RCC 7860 (cell line): ENCODE measurements at places on chromosomes 2 and 18.

DNA sequence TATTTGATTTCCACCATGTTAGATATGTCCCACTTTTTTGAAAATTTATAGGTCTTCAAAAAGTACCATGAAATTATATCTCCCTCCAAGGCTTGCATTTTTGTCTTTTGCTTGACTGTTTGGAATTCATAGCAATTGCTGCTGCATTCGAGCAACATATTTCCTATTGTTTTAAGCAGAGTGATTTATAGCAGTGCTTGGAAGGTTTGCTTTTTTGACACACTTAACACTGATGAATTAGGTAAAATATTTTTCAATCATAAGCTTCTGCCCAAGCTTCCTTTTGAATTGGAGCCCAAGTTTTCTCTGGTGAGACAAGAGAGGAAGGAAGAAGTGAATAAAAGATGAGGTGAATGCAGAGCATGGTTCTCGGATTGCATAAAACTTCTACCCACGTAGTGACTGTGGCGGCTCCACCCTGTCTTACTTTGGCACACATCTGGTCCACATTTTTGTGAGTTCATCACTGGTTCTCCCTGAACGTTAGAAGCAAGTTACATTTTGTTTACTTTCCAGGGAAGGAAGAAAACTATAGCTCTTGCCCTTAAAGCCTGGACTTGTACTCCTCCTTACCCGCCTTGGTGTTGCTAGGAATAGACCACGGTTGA is 667.0 kb downstream of the TSN start:
- DNase-seq, result no peak

GRCh38 chr18:37649930-37650329 is 84.3 kb upstream of the CELF4 start:
- no peak for DNase-seq

DNA sequence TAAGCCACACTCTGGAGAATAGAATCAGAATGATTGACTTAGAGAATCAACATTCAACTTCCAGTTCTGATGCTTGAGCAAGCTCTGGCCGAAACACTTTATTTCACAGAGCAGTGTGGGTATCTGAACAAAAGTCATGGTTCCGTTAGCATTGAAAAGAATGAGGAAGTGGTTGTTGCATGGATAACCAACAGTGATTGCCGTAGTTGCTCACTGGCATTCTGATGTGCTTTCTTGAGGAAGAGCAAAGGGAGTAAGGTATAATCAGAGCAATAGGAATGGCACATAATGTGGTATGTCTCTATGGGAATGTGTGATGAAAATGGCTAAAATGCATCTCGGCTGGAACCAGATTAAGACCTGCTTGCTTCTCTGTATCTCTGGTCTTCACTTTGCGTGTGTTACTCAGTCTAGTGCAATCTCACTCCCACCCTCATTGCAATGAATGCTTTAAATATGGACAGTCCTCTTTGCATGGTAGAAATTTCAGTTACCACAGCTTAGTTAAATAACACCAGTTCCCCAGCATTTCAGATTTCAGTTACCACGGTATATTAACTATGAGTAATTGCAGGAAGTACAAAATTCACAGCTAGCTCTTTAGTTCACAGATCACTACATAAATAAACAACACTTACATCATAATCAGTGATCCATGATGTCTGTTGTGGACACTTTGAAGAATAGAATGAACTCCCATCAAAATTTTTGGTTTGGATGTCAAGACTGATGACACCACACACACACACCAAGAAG is 7.8 kb upstream of the RAB12 start:
- DNase-seq, result peak; percentile 60

DNA sequence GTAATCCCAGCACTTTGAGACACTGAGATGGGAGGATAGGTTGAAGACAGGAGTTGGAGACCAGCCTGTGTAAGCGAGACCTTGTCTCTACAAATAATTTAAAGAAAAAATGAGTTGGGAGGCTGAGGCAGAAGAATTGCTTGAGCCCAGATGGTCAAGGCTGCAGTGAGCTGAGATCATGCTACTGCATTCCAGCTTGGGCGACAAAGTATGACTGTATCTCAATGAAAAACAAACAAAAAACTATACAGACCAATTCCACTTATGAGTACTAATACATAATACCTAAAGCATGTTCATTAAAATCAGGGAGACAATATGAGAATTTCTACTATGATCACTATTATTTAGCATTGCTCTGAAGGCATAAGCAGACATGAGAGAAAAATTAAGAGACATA is 12.6 kb downstream of the RNF149 start:
- no peak for DNase-seq

GRCh38 chr18:77108001-77108692 is 24.4 kb downstream of the MBP start:
- peak; percentile 79 for DNase-seq

- no peak for DNase-seq
Observed at GRCh38 chr2:42071791-42072190, 24.0 kb downstream of the PKDCC start.

- no peak for DNase-seq
Observed at GRCh38 chr2:24424387-24424786, 64.1 kb upstream of the ITSN2 start.

DNA sequence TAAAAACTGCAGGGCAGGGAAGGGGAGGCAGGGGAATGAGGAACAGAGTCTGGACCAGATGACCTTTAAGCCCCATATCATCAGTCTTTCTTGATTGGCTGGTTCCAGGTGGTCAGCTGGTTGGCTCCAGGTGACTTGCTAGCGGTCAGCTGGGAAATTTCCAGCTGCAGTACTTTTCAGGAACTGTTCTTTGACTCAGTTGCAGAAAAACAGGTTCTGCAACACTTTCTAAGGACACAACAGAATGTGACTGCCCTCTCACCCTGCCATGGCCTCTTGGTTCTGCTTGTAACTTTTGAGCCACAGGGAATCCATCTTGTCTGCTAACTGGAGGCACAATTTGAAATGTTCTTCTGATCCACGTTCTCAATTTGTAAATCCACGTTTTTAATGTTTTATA is 278.3 kb upstream of the LRATD1 start:
- no peak for DNase-seq

GRCh38 chr2:33110461-33110860 is 163.7 kb downstream of the LTBP1 start:
- DNase-seq, result peak; percentile 37

DNA sequence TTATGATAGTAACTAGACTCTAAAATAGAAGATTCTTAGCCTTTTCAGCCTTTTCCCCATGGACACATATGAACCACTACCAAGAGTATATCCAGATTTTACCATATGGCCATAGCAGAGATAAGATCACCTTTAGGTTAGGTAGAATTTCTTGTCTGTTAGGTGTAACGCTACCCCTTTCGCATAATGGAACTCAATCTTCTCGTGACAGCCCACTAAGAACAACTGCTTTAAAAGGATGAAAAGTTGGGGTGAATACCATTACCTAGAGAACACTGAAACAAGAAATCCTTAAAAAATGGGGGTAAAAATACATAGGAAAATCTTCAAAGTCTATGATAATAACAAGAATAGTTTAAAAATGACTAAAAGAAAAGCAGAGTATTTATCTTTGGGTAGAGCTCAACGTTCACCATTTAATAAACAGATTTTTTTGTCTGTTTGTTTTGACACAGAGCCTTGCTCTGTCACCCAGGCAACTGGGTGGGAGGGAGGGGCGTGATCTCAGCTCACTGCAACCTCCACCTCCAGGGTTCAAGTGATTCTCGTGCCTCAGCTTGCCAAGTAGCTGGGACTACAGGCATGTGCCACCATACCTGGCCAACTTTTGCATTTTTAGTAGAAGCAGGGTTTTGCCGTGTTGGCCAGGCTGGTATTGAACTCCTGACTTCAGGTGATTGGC is 67.2 kb downstream of the VIL1 start:
- DNase-seq, result no peak

DNA sequence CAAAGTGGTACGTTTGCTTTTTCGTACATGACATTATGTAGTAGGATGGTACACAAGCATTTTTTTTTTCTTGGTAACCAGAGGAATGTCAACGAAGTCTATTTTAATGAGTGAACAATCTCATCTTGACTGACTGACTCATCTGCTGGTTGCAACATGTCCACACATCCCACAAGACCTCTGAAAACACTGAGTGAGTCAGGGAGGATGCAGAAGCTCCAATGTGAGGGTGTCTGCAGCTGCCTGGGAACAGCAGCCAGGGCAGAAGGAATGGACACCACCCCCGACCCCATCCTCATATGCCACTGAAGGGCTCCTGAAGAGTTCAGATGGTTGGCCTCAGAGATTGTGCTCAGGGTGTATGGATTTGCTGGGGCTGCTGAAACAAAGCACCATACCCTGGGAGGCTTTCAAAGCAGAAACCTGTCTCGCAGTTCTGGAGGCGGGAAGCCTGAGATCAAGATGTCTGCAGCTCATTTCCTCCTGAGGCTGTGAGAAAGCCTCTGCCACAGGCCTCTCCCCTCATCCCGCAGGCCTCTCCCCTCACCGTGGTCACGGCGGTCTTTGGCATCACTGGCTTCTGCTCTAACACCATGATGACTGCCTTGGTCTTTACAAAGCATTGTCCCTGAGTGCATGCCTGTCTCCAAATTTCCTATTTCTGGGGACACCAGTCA is 124.6 kb downstream of the LRATD1 start:
- DNase-seq, result peak; percentile 74

GRCh38 chr2:75828826-75829225 is 118.1 kb upstream of the GCFC2 start:
- DNase-seq, result no peak
